ENCODE measurements at places on chromosomes 5 and 9.

DNA sequence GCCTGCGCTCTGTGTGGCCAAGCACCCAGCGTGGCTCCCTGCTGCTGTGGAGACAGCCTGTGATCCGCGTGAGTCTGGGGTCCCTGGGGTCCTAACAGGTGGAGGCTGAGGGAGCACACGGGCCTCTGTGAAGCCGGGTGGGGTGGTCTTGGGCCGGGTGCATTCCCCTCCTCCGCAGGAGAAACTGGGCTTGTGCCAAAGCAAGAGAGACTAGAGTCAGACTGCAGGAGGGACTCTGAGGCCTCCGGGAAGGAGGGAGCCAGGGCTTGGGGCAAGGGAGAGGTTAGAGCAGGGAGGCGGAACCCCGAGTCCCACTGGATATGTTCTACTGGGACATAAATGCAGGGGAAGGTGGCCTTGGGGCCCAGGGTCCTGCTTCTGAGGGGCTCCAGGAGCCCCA lies 10.5 kb downstream of the DNLZ start:
- DNase-seq, result no peak

GRCh38 chr9:123536455-123536868 lies 180.5 kb downstream of the CRB2 start:
- DNase-seq, result no peak

DNA sequence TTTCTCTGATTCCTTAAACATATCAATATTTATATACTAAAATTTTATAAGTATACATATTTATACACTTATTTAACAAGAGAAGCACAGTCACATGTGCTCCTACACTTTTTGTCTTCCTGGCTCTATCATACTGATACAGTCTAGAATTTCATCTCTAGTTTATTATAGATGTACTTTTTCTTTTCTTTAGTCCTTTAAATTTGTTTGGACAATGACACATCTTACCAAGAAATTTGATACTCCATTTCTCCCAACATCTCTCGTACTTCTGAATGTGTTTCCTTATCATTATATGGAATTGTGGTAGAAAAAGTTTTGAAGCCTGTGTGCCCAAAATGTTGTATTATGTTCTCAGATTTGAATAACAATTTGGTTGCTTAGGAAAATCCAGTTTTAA lies 104.6 kb downstream of the DMRT2 start:
- no peak for DNase-seq

DNA sequence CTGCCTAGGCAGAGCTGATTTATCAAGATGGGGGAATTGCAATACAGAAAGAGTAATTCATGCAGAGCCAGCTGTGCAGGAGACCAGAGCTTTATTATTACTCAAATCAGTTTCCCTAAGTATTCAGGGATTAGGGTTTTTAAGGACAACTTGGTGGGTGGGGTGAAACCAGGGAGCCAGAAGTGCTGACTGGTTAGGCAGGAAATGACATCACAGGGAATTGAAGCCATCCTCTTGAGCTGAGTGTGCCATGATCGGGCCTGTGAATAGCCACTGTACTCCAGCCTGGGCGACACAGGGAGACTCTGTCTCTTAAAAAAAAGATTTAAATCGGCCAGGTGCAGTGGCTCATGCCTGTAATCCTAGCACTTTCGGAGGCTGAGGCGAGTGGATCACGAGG lies 45.3 kb upstream of the CDK5RAP2 start:
- no peak for DNase-seq

DNA sequence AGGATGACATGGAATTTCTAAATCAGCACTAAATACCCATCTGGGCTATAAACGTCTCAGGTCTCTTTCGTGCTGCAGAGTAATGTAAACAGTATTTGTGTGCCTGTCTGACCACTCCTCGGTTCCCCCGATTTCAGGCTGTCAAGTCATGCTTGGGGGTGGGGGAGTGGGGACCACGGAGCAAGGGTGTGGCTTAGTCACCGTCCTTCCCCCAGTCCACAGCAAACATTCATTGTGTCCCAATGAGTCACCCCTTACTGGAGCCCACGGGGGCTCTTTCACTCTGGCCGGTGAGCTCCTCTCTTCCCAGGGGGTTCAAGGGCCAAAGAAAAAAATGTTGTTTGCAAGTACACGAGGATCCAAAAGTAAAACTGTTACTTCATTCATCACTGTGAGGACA lies 72.4 kb upstream of the ICE1 start:
- peak; percentile 68 for DNase-seq

- DNase-seq, result no peak
Observed at GRCh38 chr9:131747352-131747751, 7.5 kb upstream of the RAPGEF1 start.

- DNase-seq, result no peak
Observed at GRCh38 chr9:89498852-89499480, 1.1 kb upstream of the SEMA4D start.

- peak; percentile 43 for DNase-seq
Observed at GRCh38 chr9:127973169-127974000, 7.4 kb downstream of the EEIG1 start.

- no peak for DNase-seq
Observed at GRCh38 chr9:80928697-80929096, 760.6 kb downstream of the TLE1 start.

DNA sequence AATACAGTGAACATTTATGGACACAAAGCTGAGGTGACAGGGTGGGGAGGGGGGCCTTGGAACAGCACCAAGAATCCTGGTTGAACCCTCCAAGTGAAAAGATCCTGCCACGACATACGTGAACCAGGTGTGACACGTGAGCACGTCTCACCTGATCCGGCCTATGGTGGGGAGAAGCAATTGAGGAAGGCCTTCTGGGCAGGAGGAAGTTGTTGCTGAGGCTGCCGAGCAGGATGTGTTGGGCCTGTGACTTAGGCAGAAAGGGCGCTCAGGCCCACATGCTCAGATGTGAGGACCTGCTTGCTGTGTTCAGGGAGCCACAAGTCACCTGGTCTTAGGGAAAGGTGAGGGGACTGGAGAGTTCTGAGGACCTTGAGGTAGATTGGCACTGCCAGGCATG lies 2.5 kb upstream of the MAPK9 start:
- no peak for DNase-seq

GRCh38 chr5:171642894-171643293 lies 142.7 kb upstream of the SMIM23 start:
- DNase-seq, result no peak

GRCh38 chr5:15627109-15627508 lies 127.1 kb downstream of the FBXL7 start:
- no peak for DNase-seq
